ENCODE measurements at places on chromosomes 3 and 15.

DNA sequence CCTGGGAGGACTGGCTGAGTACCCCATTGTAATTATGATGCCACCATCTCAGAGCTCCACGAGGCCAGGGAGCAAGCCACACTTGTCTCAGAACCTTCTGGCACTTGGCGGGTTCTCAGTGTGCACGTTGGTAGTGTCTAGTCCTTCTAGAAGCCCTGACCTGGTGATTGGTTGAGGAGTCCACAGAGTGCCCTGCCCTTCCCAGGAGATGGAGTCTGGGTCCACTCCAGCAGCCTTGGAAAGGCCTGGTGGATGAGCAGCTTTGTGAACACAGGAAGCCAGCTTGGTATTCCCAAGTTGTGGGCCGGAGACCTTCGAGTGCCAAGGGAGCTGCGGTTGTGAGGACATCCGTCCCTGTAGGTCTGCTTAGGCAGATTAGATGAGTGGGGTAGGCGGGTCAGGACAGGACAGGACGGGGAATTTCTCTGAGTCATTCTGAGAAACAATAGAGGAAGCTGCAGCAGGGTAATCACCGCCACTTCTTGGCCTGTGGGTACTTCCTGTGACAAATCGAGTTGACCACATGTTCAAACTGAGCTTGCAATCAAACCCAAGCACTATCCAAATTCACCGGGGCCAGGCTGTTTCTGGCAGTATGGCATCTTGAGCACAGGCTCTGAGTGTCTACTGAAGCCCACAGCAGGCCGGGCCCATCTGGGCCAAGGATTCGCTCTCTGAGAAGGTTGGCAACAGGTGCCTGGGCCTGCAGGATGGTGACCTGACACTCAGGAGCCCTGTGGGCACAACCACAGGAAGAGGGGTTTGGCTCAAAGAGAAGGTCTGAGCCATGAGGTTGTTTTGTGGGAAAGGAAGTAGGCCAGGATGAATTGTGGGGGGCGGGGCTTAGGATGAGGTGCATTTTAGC is 71.5 kb upstream of the PLXNA1 start:
- no peak for DNase-seq

- peak; percentile 41 for DNase-seq
Measured at GRCh38 chr15:41511899-41512369, 1.7 kb downstream of the LTK start.

DNA sequence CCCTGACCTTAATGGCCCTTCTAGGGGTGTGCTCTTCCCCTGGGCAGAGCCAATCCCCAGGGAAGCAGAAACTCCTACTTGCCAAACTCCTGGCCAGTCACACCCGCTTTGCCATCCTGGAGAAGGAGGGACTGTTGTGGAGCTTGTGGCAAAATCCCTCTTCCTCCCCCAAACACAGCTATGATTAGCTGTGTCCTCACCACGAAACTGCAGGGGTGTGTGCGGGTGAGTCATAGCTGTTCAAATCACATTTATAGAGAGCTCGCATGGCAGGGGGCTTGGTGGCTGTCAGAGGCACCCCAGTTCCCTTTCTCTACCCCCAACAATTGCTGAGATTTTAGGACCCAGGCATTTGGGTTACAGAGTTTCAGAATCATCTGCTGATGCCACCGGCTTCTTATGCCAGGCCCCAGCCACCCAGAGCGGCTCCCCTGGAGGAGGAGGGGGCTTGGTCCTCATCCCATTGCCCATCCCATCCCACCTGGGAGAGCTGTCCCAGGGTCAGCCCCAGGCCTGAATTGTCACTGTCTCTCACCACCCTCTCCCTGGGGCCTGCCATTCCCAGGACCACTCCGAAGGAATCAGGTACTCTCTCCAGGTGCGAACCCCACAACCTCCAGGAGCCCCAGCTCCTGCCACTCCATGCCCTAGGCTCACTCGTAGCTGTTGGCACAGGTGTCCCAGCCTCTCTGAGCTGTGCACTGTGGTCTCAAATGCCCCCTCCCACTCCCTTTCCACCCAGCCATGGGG is 28.8 kb upstream of the MAGEF1 start:
- no peak for DNase-seq

- no peak for DNase-seq
Measured at GRCh38 chr3:119225121-119225520, 15.6 kb downstream of the B4GALT4 start.

DNA sequence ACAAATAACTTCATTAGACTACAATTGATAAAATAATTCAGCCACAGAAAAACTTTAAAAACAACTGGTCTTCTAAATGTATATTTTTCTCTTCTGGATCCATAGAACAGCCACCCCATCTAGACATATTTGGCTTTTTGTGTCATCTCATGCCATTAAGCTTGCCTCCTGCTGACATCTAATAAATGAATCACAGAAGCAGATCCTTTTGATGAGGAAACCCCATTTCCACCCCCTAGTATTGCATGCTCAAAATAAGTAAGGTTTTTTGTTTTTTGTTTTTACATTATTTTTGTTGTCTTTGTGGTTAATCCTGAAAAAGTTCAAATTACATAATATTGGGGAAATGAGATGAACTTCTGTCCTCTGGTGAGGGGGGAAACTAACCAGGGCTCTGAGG is 94.8 kb downstream of the DUT start:
- DNase-seq: no peak

- no peak for DNase-seq
Measured at GRCh38 chr15:34122771-34123183, 20.9 kb downstream of the PGBD4 start.

GRCh38 chr15:39535466-39535865 is 45.4 kb upstream of the THBS1 start:
- DNase-seq: no peak

DNA sequence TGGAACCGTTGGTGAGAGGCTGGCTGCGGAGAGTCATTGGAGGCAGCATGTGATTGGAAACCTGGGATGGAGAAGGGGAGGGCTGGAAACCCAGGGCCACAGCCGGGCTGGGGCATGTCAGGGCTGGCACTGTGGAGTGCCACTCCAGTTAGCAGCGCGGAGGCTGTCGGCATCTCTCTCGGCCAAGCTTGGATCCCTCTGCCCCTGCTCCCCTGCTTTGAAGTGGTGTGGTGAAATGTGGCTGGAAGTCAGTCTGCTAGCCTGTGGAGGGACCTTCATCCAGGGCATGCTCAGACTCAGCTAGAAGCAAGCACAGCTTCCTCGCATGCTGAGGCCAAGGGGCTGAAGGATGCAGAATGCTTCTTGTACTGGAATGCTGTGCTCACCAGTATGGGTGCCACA is 13.5 kb downstream of the SLCO3A1 start:
- DNase-seq: no peak

DNA sequence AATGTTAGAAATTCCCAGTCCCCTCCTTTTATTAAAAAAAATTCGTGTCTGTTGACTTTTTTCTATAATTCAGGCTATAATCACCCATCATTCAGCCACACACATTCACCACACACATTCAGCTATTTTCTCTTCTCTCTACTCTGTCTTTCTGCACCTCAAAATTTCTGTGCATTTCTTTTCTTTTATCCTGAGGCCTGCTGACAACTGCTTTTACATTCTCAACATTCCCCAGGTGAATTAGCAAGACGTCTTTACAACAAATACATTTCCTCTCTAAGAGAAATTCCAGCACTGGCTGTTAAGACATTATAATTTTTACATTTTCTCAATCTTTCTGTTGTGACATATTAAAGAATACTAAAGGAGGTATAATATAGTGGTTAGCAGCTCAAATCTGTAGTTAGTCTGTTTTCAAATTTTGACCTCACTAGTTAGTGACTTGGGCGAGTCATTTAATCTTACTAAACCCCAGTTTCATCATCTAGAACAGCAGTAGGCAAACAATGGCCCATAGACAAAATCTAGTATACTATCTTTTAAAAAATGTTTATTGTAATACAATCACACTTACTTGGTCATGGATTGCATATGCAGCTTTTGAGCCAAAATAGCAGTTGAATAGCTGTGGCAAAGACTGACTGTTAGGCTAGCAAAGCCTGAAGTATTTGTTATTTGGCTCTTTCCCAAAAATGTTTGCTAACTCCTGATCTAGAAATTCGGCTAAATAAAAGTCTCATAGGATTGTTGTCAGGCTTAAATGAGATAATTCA is 350.7 kb downstream of the NSUN3 start:
- DNase-seq: no peak

- DNase-seq: no peak
Measured at GRCh38 chr15:26615188-26615926, 157.5 kb downstream of the GABRB3 start.

GRCh38 chr15:26382444-26383072 is 390.3 kb downstream of the GABRB3 start:
- no peak for DNase-seq

- no peak for DNase-seq
Measured at GRCh38 chr3:186096290-186096689, 12.6 kb downstream of the ETV5 start.

DNA sequence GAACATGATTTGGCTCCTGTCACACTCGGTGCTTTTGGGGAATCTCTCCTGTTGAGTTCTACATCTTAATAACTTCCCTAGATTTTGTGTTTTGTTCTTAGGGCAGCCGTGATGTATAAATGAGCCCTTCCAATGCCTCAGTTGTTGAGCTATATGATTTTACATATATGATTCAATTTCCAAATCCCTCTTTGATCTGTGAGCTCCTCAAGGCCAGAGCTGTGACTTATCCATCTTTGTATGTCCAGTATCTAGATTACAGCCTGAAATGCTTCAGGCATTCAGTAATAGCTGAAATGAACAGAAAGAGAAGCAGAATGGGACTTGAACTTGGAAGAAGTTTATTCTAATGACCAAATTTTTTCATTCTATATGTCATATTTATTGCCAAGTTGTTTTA is 26.6 kb downstream of the CGGBP1 start:
- DNase-seq: no peak

DNA sequence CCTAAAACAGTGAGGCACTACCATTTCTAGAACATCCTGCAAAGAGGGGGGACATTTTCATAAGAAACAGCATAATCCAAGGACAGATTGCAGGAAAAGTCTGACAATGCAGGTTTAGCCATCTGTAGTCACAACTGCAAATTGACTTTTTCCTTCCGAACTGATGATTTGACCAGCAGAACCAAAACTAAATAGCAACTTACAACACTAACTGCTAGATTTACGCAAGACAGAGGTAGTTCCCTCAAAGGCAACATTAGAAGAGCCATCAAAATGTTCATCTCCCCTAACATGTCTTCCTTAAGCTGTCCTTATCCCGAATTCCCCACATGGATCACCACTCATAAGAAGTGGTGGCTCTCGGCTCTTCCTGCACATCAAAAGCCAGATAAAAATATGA is 129.6 kb downstream of the GADL1 start:
- no peak for DNase-seq

- DNase-seq: no peak
Measured at GRCh38 chr3:166488977-166489672, 651.9 kb upstream of the BCHE start.

DNA sequence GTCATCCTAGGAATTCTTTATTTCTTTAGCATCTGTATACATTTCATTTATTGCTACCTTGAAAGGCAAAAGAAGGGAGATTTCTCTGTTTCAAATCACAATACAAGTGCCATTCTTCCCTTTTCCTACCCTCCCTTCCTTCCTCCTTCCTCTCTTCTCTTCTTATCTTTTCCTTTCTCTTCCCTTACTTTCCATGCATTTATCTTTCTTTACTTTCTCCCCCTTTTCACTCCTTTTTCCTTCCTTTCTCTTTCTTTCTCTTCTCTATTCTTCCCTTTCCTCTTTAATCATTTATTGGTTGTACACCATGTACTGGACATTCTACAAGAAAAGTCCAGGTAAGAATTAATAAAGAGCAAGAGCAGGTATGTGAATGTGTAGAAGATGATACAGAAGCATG is 251.0 kb upstream of the PEX5L start:
- no peak for DNase-seq

DNA sequence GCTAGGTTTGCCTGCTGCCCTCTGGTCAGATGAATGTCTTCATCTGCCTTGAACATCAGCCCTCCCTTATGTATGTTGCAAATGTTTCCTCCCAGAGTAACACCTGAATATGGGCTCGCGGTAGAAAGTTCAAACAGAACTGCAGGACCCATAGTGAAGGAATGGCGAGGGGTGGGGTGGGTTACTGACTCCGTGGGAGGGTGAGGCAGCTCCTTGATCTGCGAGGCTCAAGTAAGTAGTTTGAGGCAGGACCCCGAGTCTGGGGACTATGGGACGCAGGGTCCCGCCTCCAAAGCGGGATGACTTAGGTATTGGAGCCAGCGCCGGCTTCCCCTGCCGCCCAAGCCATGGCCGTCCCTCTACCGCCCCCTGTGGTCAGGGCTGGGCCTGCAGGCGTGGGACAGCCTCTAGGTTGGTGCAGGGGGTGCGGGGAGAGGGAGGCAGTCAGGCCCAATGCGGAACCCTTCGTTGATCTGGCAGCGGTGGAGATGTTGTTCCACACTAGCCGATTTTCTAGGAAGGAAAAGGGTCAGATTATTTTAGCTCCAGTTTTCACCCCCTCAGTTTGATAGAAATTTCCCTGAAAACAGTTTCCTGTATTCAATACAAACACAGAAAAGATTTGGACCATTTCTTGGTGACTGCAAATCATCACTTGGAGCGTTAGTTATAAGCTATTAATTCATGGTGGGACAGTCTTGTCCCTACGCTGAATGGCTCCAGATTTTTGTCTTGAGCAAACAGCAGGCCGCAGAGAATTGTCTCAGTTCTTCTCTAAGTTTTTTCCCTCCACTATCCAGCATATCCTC is 72.3 kb downstream of the CORO2B start:
- DNase-seq: peak; percentile 91

DNA sequence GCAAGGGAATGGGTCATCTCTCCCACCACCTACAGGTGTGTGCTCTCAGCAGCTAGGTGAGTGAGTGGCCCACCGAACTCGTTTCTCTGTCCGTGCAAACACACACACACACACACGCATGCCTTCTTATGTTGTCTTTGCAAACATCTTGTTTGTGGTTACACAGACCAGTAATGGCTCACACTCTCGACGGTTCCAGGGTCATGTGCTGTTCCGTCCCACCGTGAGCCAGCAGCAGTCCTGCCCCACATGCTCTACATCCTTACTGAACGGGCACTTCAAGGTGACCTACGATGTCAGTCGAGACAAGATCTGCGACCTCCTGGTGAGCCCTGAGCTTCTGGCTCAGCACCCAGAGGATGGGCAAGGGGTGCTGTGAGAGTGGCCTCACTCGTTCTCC is 4.3 kb downstream of the ITIH1 start:
- DNase-seq: no peak

DNA sequence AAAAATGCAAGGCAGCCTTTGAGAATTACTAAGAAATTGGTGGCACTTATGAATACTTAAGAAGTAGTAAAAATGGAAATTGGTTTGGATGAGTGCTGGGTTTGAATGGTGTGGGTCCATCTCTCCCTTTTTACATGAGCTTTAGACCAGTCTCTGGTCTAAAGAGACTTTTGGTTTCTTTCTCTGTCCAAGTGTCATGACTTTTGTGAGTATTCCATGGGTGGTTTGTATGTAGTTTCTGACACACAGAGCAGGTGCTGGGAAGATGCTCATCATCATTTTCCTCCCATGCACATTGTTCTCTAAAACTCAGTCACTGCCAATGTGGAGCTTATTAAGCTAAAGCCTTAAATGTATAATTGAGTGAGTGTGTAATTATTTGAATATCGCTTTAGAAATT is 63.5 kb downstream of the KAT2B start:
- DNase-seq: no peak

GRCh38 chr3:13844286-13844685 is 35.6 kb downstream of the WNT7A start:
- no peak for DNase-seq

- DNase-seq: no peak
Measured at GRCh38 chr15:59158701-59159034, 48.0 kb upstream of the LDHAL6B start.

Data from nephron progenitor cell (in vitro differentiated cells).